ENCODE measurements at places on chromosomes 3 and 15.
A peak's percentile ranks its signal among the peaks of the same experiment; 100 is the strongest.

DNA sequence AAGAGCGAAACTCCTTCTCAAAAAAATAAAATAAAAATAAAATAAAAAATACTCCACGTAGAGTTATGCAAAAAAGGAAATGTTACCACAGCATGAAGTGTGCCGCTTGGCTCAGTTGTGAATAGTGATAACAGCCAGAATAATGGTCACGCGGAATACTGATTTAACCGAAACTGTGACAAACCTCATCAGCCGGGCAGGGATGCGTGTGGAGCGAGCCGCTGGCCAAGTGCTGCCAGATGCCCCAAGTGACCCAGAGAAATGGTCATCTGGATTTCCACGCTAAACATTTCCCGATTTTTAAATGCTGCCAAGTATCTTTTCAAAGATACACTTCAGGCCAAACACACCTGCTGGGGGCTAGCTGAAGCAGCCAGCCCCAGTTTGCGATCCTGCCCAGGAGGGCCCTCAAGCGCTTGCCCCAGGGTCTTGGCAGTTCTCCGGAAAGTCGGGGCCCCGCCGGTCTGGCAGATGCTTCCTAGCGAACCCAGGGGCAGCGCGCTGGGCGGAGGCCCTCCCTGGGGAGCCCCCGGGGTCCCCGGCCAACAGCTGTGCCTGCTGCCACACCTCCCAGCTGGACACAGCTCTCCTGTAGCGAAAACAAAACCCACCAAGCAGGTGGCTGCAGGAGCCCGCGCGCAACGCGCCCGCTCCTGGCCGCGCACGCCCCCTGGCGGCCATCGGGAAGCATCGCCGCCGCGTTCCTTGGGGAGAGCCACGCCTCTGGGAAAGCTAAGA is 35.1 kb downstream of the CMTM6 start:
- peak; percentile 77 for DNase-seq

DNA sequence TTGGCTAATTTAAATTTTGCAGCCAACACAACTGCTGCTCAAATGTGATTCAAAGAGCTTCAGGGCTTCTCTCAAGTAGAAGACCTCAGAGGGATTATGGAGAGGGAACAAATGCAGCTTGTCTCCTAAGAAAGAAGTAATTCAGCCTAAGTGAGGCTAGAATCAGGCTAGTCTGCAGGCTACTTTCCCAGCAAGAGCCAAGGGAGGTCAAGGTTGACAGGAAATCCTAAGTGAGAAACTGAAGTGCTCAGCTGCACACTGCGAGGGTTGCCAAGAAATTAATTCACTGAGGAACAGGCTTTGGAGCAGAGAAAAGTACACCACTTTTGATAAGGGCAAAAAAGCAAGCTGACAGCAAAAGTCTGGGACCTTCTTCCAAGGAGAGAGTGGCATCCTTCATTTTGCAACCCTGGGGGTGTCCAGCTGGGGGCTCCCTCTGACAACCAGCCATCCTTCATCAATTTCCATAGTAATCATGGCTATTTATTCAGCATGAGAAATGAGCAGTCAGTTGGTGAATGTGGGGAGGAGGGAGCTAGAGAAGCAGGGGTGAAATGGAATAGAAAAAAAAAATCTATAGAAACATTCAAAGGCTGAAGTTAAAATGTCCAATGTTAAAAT is 646.4 kb upstream of the ADAMTS9 start:
- DNase-seq: no peak

DNA sequence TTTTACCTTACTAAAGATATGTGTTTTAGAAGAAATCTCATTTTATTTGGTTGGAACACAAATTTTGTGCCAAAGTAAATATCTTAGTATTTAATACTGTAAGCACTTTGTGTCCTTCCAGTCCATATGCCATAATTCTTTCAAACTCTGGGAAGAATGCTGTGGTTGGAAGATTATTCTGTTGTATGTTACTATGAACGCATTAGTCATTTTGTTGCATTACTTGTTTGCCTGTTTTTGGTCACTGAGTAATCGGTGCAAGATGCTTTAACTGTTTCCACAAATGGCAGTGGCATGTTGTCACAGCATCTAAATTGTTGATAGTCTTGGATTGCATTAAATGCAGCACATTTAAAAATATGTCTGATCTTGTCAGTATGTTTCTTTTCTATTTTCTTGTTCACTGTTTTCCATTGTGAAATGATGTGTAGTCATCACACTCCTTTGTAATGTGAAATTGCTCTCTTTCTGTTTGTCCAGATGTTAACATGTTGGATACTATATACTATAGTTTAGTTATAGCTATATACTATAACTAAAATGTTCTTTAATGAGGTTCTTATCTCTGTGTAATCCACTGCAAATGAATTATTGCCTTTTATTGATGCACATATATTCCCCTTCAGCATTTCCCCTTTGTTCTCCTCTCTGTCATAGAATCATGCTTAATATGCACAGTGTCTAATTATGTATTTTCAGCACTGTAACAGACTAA is 89.9 kb upstream of the FLNB start:
- no peak for DNase-seq

DNA sequence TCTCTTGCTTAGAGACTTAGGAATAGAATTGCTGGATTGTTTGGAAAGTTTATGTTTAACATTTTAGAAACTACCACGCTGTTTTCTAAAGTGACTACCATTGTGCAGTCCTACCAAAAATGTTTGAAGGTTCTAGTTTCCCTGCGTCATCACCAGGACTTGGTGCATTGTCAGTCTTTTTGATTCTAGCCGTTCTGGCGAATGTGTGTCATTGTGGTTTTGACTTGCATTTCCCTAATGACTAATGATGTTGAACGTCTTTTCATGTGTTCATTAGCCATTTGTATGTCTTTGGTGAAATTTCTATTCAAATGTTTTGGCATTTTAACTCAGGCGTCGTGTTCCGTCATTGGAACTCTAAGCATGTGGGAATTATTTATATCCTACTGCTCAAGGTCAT is 58.0 kb downstream of the CHD2 start:
- peak; percentile 11 for DNase-seq

DNA sequence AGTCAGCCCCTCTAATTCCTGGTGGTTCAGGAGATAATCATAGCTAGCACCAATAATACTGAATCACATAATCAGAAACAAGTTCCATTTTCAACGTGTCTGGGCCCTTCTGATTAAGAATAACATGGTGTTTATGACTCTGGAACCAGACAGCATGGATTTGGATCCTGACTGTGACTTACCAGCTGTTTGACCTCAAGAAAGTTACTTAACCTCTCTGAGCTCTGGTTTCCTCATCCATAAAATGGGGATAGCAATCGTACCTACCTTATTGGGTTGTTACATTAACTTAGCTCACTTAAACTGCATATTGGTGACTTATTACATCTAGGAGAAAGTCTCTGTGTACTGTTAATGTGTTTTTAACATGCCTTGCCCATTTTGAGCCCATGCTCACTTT is 10.7 kb upstream of the TMEM40 start:
- no peak for DNase-seq

- DNase-seq: no peak
Measured at GRCh38 chr3:20201143-20201542, 15.1 kb upstream of the SGO1 start.

- no peak for DNase-seq
Measured at GRCh38 chr15:40789119-40789518, 17.8 kb upstream of the ZFYVE19 start.

- no peak for DNase-seq
Measured at GRCh38 chr3:140206196-140207040, 271.4 kb downstream of the CLSTN2 start.

Data from T-helper 9 cell (primary cell).